ENCODE measurements at places on chromosomes 7 and 10.

GRCh38 chr10:132836832-132837540 lies 51.0 kb upstream of the NKX6-2 start:
- DNase-seq, result peak; percentile 66

DNA sequence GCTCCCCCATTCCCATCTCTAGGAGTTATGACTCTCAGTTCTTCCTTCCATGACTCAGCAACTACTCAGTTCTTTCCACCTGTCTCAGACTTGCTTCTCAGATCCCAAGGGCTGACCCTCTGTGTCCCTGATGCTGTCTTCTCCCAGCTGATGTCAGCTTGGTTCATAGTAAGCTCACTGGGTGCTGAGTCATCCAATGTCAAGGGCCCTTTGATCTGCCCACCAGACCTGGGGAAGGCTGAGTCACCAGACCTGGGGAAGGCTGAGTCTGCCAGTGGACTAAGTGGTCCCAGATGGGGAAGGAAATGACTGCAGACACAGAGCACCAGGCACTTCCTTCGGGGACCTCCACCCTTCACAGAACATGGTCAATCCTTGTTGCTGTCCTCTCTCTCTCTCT lies 76.1 kb upstream of the ZEB1 start:
- no peak for DNase-seq

- no peak for DNase-seq
Measured at GRCh38 chr10:77180794-77181193, 456.8 kb downstream of the KCNMA1 start.

- DNase-seq, result no peak
Measured at GRCh38 chr10:114992189-114992775, 54.3 kb downstream of the TRUB1 start.

- DNase-seq, result no peak
Measured at GRCh38 chr7:80827239-80827633, 91.6 kb downstream of the SEMA3C start.
